ENCODE measurements at places on chromosomes 5 and 9. TPM values are rescaled to one million over a fixed set of nuclear protein-coding genes. Genes with fewer than 3 reads are reported as not detected.

The SPINK7 gene
- not detected for total RNA-seq

The DDX41 gene
- total RNA-seq, result 79.0 TPM

The SSBP2 gene
- total RNA-seq, result 20.9 TPM

The FOXD4L6 gene
- not detected for total RNA-seq

The GRM6 gene
- not detected for total RNA-seq

The PCDHGA1 gene
- 0.43 TPM for total RNA-seq

GRCh38 chr5:124996764-124997077 is 250.3 kb upstream of the ZNF608 start:
- DNase-seq, result no peak

DNA sequence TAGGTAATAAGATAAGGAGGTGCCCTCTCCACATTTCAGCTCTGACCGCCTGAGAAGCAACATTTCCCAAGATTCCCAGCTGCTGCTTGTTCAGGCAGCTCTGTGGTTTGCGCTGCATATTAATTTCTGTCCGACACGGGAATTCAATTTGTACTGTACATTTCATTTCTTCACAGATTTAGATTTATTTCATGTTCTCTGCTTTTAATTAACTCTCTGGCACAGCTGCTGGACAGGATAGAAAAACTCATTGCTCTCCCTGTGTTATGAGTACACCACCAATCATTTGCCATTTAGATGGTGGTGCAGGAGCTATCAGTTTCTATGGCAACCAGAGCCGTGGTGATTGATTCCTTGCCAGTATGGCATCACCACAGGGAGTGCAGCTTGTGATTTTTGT is 558.5 kb downstream of the DMRTA1 start:
- DNase-seq, result no peak

- DNase-seq, result no peak
Measured at GRCh38 chr9:71479621-71480020, 288.7 kb downstream of the CEMIP2 start.

- DNase-seq, result no peak
Measured at GRCh38 chr5:84378420-84378819, 6.3 kb downstream of the EDIL3 start.

GRCh38 chr5:124456249-124456648 is 290.2 kb downstream of the ZNF608 start:
- no peak for DNase-seq

GRCh38 chr5:35393901-35394300 is 163.6 kb upstream of the PRLR start:
- no peak for DNase-seq

- no peak for DNase-seq
Measured at GRCh38 chr5:83095957-83096539, 18.7 kb downstream of the XRCC4 start.

DNA sequence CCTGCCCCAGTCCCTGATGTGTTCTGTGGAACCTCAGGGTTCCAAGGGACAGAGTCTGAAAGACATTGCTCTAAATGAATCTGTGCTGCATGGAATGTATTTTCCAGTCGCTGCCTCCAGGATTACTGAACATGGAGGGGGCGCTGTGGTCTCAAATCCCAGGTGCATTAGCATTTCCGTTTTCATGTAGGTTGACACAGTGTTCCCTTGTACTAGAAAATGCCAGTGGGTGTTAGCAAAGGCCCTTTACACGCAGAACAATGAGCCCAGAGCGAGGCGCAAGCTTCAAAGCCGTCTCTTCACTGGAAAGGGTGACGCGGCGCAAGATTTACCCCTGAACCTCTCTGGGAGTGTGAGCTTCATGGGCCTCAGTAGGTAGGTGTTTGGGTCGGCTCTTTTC is 308.3 kb downstream of the SLIT3 start:
- no peak for DNase-seq

Measured in mucosa of descending colon (tissue), 3 donors.